ENCODE measurements at places on chromosomes 3 and 15.

- DNase-seq = no peak
Observed at GRCh38 chr15:75069301-75069925, 46.0 kb downstream of the PPCDC start.

DNA sequence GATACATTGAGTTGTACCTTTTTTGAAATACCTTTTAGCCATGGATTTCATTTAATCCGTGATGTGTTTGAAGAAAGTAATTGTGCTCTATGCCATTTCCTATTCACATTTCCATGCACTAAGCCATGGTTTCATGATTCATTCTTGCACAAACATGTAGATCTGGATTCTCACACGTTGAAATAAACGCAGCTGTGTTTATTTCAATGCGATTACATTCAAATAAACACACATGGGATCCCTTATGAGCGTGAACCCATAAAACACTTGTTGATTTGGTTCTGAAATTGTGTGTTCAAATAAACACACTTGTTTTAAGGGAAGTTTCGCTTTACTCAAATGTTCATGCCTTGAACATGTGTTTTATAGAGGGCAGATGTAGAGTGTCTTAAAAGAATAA is 39.2 kb downstream of the BBX start:
- DNase-seq = no peak

DNA sequence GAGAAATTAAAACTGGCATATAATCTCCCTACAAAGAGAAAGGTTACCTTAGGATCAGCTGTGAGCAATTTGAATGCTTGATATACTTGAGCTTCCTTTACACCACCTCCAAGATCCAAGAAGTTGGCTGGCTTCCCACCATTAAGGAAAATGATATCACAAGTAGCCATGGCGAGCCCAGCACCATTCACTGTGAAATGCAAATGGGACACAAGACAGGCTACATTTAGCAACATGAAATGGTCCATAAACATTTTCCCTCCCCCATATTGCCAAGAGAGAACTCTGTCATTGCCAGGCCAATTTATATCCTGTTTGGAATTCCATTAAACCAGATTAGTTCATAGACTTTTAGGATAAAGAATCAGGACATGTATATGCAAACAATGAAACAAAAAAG is 158.7 kb downstream of the SUCLG2 start:
- DNase-seq = no peak

GRCh38 chr3:186513386-186513785 is 30.8 kb downstream of the CRYGS start:
- DNase-seq = no peak

DNA sequence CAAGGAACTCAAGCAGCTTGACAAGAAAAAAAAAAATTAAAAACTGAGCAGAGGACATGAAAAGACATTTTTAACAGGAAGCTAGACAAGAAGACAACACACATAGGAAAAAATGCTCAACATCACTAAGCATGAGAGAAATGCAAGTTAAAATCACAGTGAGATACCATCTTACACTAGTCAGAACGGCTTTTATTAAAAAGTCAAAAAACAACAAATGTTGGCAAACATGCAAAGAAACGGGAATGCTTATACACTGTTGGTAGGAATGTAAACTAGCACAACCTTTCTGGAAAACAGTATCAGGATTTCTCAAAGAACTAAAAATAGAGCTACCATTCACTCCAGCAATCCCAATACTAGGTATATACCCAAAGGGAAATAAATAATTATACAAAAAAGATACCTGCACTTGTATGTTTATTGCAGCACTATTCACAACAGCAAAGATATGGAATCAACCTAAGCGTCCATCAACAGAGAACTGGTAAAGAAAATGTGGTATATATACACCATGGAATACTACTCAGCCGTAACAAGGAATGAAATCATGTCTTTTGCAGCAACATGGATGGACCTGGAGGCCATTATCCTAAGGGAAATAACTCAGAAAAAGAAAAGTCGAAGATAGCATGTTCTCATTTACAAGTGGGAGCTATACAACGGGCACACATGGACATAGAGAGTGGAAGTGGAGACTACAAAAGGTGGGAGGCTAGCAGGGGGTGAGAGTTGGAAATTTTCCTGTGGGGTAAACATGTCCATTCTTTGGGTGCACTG is 5.2 kb downstream of the GOLIM4 start:
- DNase-seq = no peak

DNA sequence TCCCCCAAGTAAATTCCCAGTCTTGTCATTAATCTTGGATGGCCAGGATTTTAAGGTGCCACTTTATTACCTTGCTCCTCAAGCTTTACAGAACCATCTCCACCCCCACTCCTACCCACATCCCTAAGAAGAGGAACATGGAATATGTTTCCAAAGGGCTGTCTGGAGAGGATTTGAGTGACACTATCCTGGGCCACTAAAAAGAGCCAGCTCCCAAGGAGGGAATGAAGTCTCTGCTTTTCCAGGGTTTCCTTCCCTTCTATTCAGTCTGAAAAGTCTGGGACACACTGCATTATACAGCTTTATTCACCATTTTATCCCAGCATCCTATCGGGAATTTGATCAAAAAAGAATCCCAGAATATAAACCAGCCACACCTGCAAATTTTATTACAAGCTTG is 35.6 kb upstream of the MECOM start:
- DNase-seq = no peak

DNA sequence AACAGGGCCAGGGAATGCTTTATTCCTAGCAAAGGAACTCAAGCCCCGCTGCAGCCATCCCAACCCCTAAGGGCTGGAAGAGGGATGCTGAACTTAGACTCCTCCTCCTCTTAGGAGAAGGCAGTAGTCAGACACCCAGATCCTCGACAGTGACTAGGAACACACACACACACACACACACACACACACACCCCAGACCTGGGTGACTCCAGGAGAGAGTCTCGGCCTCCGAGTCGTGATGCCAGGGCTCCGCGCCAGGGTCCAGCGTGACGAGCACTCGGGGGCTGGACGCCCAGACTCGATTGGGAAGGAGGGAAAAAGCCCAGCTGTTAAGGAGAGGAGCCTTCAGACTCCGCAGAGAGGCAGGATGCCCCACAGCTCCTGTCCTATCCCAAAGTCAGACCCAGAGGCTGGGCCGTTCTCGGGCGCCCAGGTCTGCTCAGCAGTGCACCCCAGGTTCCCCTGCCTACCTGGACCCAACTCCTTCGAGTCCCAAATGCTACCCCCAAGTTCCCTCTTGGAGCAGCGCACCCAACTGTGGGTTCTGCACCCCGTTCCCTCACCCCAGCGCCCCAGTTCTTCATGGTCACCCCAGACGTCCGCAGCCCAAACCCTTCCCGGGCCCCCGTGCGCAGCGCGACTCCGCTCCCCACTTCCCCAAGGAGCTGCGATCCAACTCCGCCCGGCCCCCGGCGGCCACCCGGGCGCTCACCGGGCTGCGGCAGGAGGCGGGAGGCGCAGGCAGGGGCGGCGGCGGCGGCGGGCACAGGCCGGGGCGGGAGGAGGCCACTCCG is 421 bp downstream of the BMF start:
- DNase-seq = no peak

- DNase-seq = no peak
Observed at GRCh38 chr3:143123353-143123984, 3.9 kb downstream of the CHST2 start.

- no peak for DNase-seq
Observed at GRCh38 chr3:13762906-13763305, 117.0 kb downstream of the WNT7A start.

DNA sequence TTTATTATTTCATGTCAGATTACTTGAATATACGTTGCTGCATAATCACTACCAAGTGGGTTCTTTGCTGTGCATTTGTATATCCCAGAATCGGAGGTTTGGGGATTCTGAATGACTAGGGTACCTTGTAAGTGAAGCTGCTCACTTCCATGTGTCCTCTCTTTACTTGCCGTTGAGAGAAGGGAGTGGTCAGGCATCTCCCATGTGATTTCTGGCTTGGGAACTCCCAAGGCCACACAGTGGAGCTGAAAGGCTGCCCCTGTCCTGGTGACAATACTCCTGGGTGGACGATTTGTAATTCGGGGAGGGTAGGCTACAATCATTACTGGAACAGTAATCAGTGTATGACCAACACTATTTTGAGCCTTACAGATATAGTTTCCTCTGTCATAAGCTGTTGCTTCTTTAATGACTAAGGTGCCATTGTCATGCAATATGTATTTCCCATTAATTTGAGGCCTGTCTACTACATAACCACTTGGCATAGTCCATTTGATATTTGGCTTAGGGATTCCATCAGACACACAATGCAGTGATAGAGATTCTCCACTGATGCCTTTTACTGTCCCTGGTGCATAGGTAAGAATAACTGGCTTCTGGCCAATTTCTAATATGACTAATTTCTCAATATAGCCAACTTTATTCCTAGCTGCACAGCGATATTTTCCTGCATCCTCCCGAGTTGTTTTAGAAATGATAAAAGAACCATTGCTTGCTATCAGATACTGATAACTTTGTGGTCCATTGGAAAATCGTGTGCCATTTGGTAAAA is 24.0 kb downstream of the IGSF10 start:
- no peak for DNase-seq

DNA sequence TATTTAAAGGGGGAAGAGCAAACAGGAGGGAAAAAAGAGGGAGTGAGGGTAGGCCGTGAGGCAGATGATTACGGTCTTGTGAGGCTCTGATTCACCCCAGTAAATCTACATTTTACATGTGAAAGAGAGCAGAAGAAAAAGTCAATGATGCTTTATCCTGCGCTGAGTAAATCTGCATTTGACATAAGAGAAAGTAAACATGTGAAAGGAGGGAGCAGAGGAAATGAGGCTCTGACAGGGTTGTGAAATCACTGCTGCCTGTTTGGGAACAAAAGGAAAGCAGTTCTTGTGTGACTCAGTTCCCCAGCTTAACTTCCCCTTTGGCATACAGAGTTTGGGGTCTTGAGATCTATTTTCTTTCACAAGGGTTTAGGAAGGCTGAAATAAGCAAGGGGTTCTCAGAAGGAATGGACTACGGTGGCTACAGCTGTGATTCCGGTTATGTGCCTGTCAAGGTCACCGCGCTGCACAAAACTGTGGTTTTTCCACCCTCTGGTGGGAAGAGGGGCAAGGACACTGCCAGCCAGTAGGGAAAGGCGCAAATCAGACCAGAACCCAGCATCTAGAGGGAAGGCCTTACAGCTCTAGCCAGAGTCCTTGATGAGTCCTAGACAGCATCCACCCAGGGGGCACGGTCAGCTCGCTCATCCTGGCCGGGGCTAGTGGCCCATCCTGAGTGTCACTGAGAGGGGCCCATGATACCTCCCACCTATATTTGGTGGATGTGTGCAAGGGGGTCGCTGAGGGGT is 18.9 kb upstream of the HCN4 start:
- no peak for DNase-seq

DNA sequence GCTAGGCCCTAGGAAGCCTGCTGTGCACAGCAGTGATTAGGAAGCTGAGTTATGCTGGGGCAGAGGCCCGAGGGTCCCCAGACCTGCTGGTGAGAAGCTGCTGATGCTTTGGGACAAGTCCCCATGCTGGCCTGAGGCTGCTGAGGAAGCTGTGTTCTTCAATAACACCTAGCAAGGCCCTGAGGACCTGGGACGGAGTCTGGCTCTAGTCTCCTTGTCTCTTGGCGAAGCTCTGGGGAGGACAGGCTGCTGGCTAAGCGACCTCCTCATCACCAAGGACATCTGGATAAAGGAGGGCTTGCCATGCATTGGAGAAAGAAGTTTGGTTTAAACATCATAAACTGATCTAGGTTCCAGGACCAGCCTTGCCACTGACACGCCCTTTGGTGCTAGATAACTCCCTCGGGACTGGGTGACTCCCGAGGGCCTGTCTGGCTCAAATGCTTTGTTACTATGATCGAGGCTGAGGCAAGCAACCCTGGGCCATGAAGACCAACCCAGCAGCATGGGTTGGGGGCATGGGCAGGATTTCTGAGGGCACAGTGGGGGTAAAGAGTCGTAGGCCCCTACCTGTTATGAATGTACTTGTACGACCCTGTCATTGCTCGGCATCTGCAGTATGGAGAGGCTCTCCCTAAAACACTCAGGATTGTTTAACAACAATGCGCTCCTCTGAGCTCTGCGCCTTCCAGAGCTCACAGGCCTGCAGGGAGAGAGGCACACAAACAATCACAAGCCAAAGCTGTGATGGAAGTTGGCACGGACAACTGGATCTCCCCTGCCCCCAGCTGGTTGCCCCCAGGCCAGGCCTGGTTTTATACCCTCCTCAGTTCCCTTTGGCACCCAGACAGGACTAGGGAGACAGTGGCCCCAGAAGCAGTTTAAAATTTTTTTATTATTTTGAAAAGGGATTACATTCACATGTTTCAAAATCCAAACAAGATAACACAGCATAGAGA is 64.4 kb downstream of the LINGO1 start:
- DNase-seq = no peak

DNA sequence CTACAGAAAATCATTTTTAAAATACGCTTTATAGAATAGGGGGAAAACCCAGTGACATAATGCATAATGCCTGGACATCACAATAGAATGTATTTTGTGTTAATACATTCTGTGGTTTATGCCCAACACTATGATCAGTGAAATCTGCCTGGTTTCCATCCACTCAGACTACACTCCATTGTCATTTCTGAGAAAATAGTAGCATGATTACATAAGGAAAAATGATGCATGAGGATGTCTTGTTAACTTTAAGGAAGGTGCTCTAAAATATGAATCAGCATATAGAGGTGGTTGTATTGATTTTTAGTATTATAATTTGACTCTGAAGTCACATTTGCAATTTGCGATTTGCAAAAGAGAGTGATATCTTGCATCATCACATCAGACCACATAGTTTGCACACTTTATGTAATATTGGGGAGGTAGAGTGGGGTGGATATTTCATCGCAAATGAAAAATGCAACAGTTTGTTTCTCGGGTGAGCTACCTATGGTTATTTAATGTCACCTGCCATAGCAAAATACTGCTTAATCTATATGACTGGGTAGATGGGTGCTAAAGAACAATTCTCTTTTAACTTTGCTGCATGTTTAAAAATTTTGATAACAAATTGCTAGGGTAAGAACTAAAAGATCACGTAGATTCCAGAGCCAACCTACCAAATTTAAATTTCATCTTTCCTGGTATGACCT is 403.9 kb downstream of the IL5RA start:
- DNase-seq = no peak

GRCh38 chr15:74036271-74037170 is 42.0 kb downstream of the PML start:
- DNase-seq = no peak

All from brain pericyte (primary cell).